Neural progenitor cell (in vitro differentiated cells): ENCODE measurements at places on chromosomes 5 and 9. TPM values are rescaled to one million over a fixed set of nuclear protein-coding genes. Genes with fewer than 3 reads are reported as not detected.

Gene TSSK1B
- not detected in 2 replicates for total RNA-seq

Gene ENG
- total RNA-seq, result 0.19 TPM in 1 of 2 replicates, not detected in the other

Gene SLC6A18
- not detected in 2 replicates for total RNA-seq

Gene IFNA13
- total RNA-seq, result not detected in 2 replicates

DNA sequence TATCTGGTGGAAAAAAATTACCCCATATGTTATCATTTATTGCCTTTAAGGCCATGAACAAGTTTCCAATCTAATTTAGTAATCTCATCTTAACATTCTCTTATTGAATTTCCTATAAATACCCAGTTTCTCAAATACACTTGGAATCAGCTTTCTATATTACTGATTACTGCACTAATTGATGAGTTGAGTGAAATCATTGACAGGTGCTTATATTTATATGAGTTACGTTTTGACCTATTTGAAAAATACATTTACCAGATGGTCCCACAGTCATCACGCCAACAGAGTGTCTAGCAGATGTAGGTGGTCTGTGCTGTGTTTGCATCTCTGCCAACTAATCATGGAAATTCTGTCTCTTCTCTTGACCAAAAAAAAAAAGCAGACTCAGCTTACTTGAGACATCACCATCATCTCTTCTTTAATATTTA lies 307.3 kb upstream of the NREP start:
- no peaks in the 10 kb centered on the region for H3K27me3 ChIP-seq
- no peaks in the 10 kb centered on the region for H3K4me1 ChIP-seq
- H3K36me3 ChIP-seq, result no peaks in the 10 kb centered on the region
- H3K4me3 ChIP-seq, result no peak overlapping the region

GRCh38 chr5:43256261-43256966 lies 56.8 kb downstream of the HMGCS1 start:
- DNase-seq, result no peak
- no peaks in the 10 kb centered on the region for H3K27me3 ChIP-seq
- no peaks in the 10 kb centered on the region for H3K36me3 ChIP-seq
- H3K27ac ChIP-seq, result no peak overlapping the region
- no peak overlapping the region for H3K4me3 ChIP-seq
- H3K4me1 ChIP-seq, result no peaks in the 10 kb centered on the region

GRCh38 chr9:131695836-131696460 lies 43.9 kb downstream of the RAPGEF1 start:
- peaks cover 41% of the 10 kb centered on the region for H3K4me1 ChIP-seq
- H3K27me3 ChIP-seq, result no peaks in the 10 kb centered on the region
- H3K4me3 ChIP-seq, result no peak overlapping the region
- H3K27ac ChIP-seq, result no peak overlapping the region
- H3K36me3 ChIP-seq, result no peaks in the 10 kb centered on the region

DNA sequence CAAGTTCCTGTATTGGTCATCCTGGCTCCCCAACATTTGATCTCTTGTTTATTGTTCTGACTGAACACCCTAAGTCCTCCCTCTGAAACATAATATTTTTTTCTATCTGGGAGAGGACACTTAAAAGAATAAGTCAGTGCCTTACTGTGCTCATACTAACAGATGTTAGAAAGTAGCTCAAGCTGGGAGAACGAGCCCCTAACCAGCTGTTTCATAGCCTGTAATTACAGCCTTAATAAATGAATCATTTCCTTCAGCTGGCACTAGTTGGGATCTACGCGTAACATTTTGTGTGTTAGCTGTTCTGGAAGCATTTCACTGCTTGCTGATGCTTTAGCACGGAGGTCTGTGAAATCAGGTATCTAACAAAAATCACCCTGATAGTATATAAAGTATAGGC lies 345.9 kb upstream of the RIOK2 start:
- no peaks in the 10 kb centered on the region for H3K36me3 ChIP-seq
- H3K4me1 ChIP-seq, result no peaks in the 10 kb centered on the region
- H3K27me3 ChIP-seq, result no peaks in the 10 kb centered on the region
